ENCODE measurements at places on chromosomes 7 and 10.

- DNase-seq, result no peak
These were observed 25.7 kb upstream of the WAPL start for GRCh38 chr10:86547296-86547695.

DNA sequence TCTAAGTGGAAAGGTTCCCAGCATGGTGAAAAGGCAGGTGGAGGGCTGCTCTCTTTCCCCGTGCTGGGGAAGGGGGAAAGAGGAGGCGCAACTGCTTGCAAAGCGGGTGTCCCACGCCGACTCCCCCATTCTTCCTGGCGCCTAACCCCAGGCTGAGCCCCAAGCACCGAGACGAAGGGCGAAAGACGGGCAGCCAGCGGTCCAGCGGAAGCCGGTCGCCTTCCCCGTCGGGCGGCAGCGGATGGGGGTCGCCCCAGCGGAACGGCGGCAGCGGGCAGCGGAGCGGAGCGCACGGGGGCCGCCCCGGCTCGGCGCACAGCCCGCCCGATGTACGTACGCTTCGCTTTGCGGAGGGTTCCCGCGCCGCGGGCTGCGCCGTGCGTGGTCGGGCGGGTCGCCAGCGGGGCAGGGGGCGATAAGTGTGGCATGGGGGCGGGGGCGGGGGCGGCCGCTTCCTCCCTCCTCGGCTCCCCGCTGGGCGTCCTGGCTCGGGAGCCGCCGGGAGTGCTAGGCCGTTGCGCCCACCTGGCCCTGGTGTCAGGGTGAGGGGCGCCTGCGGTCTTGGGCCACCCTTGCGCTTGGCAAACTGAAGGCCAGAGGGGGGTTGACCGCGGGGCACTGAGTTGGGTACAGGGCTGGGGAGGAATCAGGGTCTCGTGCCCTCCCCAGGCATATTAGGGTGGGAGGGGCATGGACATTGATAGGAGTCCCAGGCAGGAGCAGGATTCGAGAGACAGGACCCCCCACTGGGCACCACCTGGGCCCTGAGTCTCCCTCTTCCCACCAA, 35.2 kb upstream of the HSPB1 start:
- DNase-seq, result no peak

DNA sequence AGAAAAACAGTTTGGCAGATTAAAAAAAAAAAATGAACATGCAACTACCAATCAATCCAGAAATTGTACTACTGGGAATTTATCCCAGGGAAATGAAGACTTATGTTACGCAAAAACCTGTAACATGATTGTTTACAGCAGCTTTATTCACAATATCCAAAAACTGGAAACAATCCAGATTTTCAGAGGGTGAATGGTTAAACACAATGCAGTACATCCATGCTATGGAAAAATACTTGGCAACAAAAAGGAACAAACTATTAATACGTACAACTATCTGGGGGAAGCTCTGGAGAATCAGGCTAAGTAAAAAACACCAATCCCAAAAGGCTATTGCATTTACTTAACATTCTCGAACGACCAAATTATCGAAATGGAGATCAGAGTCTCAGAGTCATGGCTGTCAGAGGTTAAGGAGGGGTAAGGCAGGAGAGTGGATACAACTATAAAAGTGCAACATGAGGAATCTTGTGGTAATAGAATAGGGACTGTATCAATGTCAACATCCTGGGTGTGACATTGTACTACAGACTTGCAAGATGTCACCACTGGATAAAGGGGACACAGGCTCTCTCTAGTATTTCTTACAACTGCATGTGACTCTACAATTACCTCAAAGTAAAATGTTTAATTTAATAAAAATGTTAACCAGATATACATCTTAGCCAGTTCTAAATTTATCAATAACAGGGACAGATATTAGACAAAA, 21.5 kb upstream of the RUFY2 start:
- no peak for DNase-seq

DNA sequence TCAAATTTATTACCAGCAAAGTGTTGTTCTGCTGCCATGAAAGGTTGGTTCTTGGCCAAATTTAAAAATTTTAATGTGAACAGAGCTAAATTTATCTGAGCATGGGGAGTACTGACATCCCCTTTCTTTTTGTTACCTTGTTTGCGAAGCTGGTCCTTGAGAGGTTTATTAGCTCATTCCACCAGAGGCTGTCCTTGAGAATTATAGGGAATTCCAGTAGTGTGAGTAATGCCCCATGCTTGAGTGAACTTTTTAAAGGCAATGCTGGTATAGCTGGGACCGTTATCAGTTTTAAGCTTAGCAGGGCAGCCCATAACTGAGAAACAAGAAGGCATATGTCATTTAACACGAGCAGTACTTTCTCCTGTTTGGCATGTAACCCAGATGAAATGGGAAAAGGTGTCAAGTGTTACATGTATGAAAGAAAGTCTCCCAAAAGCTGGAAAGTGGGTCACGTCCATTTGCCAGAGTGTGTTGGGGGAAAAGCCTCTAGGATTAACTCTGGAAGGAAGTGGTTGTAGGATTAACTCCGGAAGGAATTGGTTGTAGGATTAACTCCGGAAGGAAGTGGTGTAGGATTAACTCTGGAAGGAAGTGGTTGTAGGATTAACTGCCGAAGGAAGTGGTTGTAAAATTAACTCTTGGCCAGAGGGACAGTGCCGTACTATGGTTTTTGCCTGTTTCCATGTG, 37.3 kb upstream of the AKR1C2 start:
- DNase-seq, result no peak

DNA sequence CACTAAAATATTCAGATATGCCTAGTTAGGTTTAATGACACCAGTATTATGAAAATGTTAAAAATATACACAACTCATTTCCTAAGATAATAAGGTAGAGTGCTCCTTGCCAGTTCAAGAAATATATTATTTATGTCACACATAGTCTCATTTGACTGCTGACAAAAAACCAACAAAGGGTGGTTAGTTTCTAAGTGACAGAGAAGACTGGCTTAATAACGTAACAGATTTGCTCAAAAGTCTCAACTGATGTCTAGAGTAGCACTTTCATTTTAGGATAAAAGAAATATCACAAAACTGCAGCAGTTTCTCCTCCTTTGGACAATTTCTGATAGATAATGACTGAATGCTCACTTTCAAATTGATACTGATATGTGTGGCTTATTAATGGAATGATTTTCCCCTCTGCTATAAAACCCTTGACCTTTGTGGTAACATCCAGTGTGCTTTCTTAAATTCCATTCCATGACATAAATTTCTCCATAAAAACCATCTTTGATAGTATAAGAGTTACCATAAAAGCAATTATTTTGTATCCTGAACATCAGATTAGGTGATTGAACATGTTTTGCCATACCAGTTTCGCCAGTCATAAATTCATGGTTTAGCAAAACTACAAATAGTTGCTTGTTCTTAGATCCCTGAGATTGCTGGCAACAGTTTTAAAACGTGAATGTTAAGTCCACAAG, 94.2 kb downstream of the NRBF2 start:
- DNase-seq, result no peak

DNA sequence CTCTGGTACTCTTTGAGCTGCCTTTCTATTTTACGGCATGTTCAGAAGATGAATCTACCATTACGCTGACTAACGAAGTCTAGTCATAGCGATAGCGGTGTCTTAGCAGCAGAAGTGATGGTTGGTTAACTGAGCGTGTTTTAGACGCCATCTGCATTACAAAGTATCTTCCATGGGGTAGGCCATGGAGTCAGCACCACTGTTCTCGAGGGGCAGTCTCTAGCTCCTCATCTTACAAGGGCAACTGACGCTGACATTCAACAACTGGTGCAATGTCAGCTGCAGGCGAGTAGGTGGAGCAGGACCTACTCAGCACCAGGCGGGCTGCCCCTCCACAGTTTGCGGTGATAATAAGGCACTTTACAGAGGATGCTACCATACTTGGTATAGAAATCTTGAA, 88.7 kb downstream of the ADARB2 start:
- DNase-seq, result no peak

- no peak for DNase-seq
These were observed 32.7 kb downstream of the RBM28 start for GRCh38 chr7:128311013-128311412.

GRCh38 chr10:67622511-67622910, 73.5 kb downstream of the CTNNA3 start:
- no peak for DNase-seq

- peak; percentile 41 for DNase-seq
These were observed 256.2 kb upstream of the CACNA2D1 start for GRCh38 chr7:82699773-82700186.

DNA sequence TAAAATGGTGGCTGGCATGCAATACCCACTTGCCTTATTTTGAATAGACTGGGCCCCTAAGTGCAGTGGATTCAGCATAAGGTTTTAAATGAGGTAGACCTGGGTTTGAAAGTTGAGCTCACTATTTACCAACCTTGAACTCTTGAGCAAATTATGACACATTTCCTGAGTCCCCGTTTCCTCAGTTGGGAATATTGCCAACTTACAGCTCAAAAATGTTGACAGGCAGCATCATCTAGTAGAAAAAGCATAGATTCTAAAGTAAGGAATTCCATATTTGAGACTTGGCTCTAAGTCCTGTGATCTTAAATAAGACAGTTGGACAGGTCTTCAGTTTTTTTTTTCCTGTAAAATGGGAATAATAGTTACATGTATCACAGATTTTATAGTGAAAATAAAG, 305.5 kb downstream of the ACTR3B start:
- no peak for DNase-seq

DNA sequence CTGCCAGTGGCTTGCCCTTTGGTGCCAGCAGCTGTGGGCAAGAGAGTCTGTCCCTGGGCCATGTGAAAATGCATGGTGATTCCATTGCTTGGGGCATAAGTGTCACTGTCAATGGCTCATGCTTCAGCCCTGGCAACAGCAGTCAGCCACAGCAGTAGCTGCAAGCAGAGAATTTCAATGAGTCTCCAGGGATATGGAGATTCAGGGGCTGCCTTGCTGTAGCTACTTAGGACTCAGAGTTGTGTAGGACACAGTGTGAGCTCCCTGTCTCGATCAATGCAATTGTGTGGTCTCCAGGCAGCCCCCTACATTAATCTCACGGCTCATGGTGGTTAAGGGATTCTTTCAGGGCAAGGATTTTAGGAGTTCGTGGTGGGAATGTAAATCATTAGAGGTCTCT, 126.3 kb upstream of the STARD3NL start:
- no peak for DNase-seq

DNA sequence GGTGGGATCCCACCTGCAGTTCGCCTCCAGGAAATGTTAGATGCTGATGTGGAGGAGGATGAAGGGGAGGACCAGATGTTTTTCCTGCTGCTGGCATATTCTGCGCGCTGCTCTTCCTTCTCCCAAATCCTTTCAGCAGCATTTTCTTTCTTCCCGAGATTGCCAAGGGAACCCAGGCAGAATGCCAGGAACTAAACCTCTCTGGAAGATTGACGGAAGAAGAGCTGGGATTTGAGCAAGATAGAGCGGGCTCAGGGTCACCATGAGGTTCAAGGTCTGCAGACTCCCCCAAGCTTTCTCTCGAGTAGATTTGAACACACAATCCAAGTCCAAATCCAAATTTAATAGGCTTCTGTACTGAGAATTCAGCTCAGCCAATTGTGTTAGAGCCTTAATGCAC, 345.2 kb upstream of the C7orf33 start:
- DNase-seq, result no peak

- no peak for DNase-seq
These were observed 65.2 kb downstream of the CUBN start for GRCh38 chr10:17064435-17064834.

- DNase-seq, result no peak
These were observed 17.5 kb upstream of the KIF20B start for GRCh38 chr10:89683883-89684282.

DNA sequence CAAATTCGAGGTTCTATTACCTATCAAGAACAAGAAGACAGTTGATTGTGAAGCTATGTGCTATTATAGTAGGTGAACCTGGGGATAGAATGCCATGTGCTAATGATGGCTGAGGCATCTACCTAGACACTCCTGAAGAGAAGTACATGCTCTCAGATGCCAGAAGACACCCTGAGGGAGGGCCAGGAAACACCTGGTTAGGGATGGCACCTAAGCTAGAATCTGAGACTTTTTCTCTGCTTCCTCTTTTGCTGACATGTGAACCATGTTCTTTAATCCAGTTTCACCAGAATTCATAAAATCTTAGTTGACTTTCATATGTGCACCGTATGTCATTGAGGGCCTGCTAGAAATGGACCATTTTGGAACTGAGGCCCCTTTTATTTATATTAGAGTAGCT, 242.8 kb downstream of the GPR158 start:
- DNase-seq, result no peak

DNA sequence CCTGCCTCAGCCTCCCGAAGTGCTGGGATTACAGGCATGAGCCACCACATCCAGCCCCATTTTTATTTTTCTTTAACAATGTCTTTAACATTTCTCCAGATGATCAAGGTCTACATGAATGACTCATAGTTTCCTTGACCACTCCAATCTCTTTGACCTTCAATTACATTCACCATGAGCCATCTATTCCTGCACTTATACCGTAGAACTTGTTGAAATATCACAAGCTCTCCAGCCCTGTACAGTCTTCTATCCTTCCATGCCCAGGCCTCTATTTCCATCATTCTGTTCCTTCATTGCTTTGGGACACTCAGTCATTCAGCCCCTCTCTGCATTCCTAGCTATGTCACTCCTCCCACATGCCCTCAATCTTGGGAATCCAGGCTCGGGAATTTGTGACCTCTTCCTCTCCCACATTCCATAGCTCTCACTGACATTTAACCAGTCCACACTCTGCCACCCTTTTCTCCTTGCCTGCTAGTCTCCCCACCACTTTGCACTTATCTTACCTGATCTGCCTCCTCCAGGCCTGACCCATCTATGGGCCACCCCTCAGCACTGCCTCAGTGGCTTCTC, 151.8 kb upstream of the STK17A start:
- no peak for DNase-seq

- DNase-seq, result no peak
These were observed 79.7 kb upstream of the KCNMA1 start for GRCh38 chr10:77717336-77717735.

- DNase-seq, result peak; percentile 64
These were observed 10.1 kb upstream of the LAT2 start for GRCh38 chr7:74199551-74200355.

GRCh38 chr10:71829171-71829570, 21.9 kb downstream of the PSAP start:
- no peak for DNase-seq

GRCh38 chr7:24842449-24843241, 85.4 kb upstream of the GSDME start:
- no peak for DNase-seq

GRCh38 chr10:60336901-60337630, 52.6 kb downstream of the ANK3 start:
- no peak for DNase-seq

- DNase-seq, result no peak
These were observed 74.3 kb downstream of the ANKRD7 start for GRCh38 chr7:118298771-118299170.

DNA sequence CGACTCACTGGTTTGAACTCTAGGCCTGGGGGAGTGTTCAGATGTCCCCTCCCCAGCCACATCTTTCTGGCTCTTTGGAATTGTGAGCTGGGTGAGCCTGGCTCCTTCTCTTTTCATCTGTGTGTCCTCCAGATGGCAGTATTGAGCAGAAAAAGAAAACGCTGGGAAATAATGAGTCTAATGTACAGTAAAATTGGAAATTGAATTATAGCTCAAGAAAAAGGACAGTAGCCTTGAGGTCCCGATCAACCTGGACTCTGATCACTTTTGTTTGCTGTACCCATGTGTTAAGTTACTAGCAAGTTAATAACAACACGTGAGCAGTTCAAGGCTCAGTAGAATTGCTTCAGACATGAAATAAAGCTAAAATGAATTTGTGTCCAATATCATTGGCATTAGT, 77.9 kb downstream of the SNX10 start:
- DNase-seq, result peak; percentile 26
